ENCODE measurements at places on chromosomes 16 and 17.
A peak's percentile ranks its signal among the peaks of the same experiment; 100 is the strongest.

GRCh38 chr17:43030137-43030767, 5.2 kb downstream of the RND2 start:
- no peak for ATAC-seq

DNA sequence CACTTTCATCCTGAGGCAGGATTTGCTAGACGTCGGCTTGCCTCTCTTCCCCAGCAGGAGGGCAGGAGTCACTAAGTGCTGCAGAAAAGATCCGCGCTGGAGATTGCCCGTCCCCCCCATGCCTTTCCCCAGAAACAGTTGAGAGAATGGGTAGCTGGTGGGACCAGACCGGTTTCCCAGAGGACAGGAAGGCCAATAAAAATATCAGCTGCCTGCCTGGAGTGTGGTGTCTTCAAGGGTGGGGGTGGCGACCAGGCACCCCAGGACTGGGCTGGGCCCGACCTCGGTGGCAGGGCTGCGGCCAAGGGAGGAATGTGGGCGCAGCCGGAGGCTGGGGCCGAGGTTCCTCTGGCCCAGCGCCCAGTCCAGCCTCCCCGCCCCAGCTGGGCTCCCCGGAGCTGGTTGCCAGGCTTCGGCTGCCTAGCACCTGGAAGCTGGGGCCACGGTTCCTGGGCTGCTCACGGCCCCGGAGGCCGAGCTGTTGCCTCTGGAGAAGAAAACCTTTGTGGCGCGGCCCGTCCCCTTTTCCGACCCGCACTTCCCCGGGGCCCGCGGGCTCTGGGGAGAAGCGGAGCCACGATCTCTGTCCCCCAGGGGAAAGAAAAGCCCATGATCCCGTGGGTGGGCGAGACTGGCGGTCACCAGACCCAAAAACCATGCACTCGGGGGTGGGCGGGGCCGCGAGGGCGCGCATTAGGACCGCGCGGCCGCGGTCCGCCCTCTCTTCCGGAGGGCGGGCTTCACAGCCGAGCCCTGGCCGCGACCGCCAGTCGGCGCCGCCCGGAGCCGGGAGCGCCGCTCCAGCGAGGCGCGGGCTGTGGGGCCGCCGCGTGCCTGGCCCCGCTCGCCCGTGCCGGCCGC, at the start of gene TRAF4:
TSS of gene TRAF4 (plus strand) at position 769 of the 861 bp plus-strand sequence. CDS start 102 bp downstream, outside the sequence.
- peak; percentile 53 for ATAC-seq

GRCh38 chr16:25051406-25052150, 36.4 kb upstream of the ARHGAP17 start:
- ATAC-seq, result no peak

DNA sequence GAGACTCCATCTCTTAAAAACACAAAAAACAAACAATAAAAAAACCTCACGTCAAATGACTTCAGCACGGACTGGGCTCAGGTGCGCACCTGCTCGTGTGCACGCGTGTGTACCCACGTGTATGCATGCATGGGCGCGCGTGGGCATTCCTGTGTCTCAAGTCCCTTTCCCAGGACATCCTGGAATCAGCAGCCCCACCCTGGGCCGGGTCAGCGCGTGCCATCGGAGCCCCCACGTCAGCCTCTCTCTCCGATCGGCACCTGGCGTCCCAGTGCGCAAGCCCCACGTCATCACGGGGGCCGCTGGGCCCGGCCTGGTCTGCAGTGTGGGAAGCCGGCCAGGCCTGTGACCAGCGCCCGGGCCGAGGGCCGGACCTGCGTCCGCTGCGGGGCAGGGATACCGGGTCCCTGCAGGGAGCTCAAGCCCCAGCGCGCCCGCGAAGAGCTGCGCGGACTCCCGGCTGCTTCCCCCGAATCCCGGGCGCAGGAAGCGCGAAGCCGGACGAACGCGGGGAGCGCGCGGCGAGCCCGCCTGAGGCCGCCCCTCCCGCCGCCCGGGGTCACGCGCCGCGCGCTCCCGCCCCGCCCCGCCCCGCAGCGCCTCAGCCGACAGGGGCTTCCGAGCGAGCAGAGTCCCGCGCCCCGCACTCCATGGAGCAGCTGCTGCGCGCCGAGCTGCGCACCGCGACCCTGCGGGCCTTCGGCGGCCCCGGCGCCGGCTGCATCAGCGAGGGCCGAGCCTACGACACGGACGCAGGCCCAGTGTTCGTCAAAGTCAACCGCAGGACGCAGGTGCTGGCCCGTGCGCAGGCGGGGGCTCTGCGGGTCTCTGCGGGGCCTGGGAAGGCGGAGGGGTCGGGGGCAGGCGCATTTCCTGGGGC, at the start of gene FN3K:
TSS of gene FN3K (plus strand) at position 629 of the 880 bp plus-strand sequence. CDS start at position 651, 22 bp downstream.
- ATAC-seq, result peak; percentile 89

GRCh38 chr16:64964126-64964540, 157.7 kb downstream of the CDH11 start:
- ATAC-seq, result no peak

GRCh38 chr17:29687596-29687995, 64.9 kb upstream of the CORO6 start:
- no peak for ATAC-seq

DNA sequence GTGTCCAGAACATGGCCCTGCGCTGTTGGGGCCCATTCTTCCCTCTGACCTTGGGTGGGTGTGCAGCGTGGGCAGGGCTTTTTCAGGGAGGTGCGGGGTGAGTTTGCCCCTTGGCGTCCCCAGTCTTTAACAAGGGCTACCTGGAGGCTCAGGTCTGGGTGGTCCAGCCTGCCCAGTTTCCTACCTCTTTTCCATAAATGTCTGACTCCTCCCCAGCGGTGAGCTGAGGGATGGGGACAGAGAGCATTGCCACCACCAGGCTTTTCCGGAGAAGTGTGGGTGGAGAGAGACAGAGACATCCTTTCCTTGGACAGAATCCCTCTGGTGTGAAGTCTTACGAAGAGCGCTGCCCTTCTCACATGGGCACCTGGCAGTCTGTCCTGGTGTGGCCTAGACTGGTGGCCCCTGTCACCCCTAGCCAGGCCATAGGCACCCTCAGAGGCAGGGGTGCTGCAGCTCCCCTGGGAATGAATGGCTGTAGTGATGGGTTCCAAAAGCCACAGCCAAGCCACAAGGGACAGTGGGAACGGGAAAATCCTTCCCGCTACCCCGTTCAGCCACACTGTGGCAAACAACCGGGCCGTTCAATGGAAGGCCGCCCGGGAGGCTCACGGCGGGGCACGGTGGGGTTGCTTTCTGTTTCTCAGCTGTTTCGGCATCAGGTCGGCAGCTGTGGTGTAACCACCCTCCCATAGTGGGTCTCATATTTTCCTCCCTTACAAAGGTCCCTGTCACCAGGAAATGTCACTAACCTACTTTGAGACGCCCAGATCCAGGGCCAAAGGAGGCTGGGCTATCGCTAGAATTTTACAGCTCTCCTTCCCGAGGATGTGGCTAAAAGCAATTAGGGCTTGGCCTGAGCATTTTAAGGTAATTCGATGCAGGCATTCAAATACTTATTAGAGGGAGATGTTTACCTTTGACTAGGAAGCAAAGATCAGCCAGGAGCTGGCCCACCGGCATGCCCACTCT, 61.9 kb upstream of the GSE1 start:
- no peak for ATAC-seq

- no peak for ATAC-seq
Measured at GRCh38 chr17:18203308-18203707, 19.7 kb downstream of the ALKBH5 start.

DNA sequence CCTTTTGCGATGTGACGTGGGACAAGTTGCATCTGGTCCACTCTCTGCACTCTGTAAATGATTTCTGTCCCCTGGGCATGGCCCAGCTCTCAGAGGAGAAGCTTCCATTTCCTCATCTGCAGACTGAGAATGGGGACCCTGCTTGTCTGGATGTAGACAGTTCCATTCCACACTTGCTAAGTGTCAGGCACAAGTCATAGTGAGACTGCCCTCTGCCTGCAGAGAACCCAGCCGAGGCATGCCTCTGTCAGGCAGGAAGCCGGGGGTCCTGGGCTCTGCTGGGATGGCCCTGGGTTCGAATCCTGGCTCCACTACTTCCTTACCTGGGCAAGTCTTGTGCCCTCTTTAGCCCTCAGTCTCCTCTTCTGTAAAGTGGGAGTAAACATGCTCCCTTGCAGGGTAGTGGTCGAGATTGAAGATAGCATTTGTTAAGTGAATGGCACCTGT, 4.1 kb downstream of the MAP2K3 start:
- ATAC-seq, result no peak

- no peak for ATAC-seq
Measured at GRCh38 chr16:54051821-54052220, 234.8 kb downstream of the IRX3 start.

DNA sequence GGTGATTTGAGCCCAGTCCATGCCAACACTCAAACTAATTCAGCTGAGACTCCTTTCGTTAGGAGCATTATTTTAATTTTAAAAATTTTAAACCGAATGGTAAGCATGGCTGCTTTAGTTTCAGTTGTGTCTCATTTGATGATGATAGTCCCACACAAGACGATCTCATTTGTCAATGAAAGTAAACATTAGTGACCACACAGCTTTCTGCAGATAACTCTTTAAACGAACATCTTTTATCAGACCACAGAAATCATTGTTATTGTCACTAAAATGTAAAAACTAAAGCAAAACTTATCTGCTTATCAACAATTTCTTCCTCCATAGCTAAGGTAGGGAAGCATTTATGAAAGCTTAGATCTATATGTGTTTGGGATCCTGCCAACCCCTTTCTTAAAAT, 382.2 kb downstream of the ZFHX3 start:
- ATAC-seq, result no peak

- ATAC-seq, result no peak
Measured at GRCh38 chr17:35801583-35802224, 6.3 kb upstream of the MMP28 start.

DNA sequence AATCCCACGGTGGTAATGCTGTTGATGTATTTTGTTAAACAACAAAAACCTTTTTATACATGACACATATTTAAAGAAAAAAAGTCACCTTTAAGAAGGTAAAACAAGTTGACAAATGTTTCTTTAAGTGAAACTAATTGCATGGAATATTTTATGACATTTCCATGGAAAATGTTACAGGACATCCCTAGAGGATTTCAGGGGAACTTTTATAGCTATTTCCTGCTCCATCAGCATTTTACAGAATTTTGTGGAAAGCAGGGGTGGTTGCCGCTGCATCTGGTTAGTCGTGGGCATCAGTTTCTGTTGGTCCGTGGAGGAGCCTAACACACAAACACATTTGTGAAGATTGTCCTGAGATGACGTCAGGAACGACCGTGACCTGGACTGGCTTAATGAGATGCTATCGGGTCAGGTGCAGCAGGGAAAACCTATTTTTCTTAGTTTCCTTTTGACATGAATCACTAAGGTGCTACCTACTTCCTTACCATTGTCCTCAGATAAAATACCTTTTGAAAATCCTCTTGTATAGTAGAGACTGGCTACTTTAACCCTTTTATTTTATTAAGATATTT, 305.1 kb downstream of the MAP2K6 start:
- ATAC-seq, result no peak
